Activated CD4-positive, alpha-beta T cell treated with anti-CD3 and anti-CD28 coated beads, Interleukin-2, amount 10 ng/mL, durations not matched to agents 7 days and 5 days (primary cell): ENCODE measurements at places on chromosomes 12 and 14.

DNA sequence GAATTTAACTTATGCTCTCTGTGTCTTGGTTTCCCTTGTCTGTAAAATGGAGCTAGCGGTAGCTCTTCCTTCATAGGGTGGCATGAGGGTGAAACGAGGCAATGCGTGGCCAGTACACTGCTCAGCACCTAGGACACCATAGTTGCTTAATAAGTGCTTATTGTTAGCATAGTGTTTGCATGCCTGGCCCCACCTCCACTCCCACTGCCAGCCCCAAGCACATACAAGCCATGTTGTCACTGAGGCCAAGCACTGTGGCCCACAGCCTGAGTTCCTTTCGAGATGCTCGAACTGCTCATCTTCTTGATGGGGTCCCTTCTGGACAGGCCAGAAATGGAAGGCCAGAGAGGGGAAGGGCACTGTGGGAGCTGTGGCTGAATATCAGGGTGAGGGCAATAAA is 839 bp downstream of the FICD start:
- no peak for DNase-seq

- DNase-seq: no peak
These were observed 336.7 kb upstream of the RPL10L start for GRCh38 chr14:46988312-46988711.

DNA sequence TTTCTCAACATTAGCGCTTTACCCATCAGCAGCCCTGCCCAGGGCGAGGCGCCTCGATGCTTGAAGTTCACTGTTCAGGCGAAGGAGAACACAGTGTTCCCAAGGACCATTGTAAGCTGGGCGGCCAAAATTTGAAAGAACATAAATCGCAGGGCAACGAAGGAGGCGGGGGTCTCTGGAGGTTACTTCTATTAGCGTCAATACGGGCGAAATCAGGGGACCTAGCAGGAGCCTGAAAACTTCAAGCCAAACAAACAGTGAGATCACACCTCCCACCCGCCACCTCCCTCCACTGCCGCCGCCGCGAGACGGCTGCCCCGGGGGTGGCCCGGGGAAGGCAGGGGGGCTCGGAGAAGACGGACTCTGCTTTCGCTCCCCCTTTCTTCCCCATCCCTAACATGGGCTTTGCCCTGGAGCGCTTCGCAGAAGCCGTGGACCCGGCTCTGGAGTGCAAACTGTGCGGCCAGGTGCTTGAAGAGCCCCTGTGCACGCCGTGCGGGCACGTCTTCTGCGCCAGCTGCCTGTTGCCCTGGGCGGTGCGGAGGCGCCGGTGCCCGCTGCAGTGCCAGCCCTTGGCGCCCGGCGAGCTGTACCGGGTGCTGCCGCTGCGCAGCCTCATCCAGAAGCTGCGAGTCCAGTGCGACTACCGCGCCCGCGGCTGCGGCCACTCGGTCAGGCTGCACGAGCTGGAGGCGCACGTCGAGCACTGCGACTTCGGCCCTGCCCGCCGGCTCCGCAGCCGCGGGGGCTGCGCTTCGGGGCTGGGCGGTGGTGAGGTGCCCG is at the start of gene PDZRN4:
Gene PDZRN4 (plus strand): TSS at position 263 of the 783 bp plus-strand sequence.
- DNase-seq: no peak

DNA sequence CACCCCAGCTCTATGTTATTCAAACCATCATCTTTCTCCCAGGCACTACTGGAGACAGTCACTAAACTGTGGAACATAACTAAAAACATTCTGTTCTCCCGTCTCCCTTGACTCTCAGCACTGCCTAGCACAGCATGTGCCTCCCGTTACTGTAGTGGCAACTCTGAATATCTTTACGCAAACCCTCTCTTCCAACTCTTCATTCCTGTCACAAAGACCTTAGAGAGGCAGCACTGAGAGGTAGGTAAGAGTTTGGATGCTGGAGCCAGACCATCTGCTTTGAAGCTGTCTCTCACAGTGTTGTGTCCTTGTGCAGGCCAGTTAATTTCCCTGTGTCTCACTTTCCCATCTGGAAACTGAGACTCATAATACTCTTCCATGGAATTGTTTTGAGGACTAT is 108.1 kb downstream of the DIP2B start:
- no peak for DNase-seq

GRCh38 chr12:10285919-10286318 is 21.8 kb upstream of the KLRD1 start:
- no peak for DNase-seq

DNA sequence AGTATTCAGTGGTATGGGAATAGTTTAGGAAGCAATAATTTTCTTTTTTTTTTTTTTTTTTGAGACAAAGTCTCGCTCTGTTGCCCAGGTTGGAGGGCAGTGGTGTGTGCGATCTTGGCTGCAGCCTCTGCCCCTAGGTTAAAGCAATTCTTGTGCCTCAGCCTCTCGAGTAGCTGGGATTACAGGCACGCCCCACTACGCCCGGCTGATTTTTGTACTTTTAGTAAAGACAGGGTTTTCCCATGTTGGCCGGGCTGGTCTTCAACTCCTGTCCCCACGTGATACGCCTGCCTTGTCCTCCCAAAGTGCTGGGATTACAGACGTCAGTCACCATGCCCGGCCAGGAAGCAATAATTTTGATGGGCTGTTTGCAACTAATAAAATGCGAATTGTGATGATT is 62.1 kb downstream of the ATG14 start:
- no peak for DNase-seq

DNA sequence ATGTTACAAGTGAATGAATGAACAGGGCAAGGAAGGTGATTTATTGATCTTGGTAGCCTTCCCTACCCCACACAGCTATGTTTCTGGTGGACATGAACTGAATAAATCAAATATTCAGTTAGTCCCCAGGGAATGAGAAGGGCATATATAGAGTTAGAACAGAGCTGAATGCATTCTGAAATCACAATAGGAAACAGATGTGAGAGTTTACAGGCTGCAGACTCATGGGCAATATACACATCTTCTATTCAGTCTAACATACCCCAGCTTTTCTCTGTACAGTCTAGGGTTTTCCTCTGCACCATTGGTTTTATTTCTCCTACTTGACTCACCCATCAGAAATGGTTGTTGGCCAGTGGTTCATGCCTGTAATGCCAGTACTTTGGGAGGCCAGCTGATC is 7.3 kb upstream of the STX2 start:
- no peak for DNase-seq

- peak; percentile 35 for DNase-seq
These were observed 135.1 kb downstream of the ERC1 start for GRCh38 chr12:1126091-1126490.

- no peak for DNase-seq
These were observed 50.3 kb downstream of the SLC38A1 start for GRCh38 chr12:46218322-46219095.

GRCh38 chr12:112950701-112951100 is 12.4 kb downstream of the OAS3 start:
- DNase-seq: no peak

- no peak for DNase-seq
These were observed 36.6 kb downstream of the TC2N start for GRCh38 chr14:91830777-91831176.

DNA sequence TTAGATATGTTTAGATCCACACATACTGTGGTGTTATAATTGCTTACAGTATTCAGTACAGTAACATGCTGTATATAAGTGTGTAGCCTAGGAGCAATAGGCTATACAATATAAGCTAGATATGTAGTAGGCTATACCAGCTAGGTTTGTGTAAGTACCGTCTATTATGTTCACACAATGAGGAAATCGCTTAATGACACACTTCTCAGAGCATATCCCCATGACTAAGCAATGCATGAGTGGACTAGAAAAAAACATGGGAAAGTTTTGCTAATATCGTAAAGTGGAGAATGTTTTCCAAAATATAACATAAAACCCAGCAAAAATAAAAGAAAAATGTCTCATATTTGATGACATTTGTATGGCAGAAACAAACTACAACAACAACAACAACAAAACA is 27.3 kb downstream of the AKAP3 start:
- DNase-seq: no peak

DNA sequence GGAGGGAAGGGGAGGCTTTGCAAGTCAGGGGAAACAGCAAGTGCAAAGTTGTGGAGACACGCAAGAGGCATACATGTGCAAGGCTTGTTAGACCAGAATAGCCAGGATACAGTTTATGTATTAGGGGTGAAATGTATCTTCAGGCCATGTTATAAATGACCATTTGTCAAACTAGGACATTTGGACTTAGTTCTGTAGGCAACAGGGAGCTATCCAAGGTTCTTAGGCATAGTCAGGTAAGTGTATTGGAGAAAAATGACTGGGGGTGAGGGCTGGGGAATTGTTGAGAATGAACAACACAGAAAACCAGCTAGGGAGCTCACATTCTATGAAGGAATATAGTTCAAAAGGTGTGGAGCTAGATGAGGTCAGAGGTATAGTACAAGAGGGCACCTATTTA is 42.5 kb downstream of the TPH2 start:
- DNase-seq: no peak

DNA sequence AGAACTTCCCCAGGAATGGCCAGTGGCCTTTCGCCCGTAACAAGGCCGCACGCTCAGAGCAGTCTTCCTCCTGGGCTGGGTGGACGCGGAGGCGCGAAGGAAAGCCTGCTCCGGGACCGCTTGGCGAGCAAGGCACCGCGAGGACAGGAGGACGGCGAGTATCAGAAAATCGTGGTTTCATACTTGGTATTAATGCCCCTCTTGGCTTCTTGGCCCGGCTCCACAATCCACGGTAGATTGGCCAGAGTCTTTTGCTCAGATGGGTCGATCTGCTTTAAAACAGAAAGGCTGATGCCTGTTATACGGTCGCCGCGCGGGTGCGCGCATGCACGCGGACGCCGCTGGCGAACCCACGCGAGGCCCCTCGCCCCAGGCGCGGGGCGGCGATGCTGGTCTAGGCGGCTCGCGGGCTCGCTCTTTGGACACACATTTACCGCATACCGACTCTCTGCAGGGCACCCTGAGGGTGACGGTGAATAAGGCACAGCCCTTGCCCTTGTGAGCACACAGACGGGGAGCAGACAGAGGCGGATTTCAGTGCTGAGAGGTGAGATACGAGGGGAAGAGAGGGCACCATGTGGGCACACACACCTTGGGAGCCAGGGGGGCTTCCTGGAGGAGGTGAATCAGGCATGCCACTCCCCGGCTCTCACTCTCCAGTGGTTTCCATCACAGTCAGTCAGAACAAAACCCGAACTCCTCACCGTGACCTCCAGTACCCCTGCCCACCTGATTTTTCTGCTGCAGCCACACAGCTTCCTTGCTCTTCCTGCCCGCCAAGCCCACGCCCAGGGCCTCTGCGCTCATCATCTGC is 100.7 kb downstream of the APAF1 start:
- DNase-seq: peak; percentile 30

GRCh38 chr12:93191956-93192355 is 185.8 kb upstream of the NUDT4 start:
- DNase-seq: no peak

DNA sequence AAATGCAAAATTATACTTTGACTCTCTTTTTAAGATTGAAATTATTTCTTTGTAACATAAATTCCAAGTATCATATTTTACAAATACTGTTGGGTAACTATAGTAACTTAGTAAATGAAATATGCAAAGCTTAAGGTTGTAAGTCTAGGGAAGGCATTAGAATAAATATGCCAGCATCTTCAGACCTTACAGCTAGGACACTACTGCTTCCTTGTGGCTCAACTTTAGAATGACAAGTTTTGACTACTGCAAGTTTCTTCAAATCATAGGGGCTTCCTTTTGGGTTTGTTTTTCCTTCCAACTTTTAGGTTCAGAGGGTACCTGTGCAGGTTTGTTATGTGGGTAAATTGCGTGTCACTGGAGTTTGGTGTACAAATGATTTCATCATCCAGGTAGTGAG is 17.7 kb upstream of the ANP32D start:
- DNase-seq: no peak

DNA sequence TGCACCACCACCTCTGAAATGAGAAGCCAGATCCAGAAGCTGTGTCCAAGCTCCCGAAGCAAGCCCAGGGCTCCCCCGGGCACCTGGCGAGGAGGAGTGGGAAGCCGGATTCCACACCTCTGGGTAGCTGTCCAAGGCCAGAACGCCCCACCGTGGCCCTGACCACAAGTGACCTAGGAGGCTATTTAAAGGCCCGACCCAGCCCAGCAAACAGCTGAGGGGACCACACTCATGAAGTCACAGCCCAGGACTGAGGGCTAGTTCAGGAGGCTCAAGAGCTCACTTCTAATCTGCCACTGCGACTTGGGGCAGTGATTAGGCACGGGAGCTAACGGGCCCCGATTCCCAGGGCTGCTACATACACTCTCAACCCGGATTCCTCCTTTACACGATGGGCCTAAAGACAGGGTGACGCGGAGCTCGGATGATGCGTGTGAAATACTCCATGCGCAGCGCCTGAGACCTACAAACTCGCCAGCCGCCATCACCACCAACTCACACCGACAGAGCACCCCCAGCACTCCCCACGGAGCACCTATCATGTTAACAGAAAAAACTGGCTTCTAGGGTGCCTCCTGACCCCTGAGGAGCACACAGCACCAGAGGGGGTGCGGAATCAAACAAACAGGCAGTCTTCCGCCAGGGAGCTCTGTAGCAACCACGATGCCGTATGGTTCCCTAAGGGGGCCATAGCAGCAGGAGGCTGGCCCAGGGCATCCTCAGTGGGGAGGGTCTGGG is 84.0 kb upstream of the GPR68 start:
- DNase-seq: no peak

DNA sequence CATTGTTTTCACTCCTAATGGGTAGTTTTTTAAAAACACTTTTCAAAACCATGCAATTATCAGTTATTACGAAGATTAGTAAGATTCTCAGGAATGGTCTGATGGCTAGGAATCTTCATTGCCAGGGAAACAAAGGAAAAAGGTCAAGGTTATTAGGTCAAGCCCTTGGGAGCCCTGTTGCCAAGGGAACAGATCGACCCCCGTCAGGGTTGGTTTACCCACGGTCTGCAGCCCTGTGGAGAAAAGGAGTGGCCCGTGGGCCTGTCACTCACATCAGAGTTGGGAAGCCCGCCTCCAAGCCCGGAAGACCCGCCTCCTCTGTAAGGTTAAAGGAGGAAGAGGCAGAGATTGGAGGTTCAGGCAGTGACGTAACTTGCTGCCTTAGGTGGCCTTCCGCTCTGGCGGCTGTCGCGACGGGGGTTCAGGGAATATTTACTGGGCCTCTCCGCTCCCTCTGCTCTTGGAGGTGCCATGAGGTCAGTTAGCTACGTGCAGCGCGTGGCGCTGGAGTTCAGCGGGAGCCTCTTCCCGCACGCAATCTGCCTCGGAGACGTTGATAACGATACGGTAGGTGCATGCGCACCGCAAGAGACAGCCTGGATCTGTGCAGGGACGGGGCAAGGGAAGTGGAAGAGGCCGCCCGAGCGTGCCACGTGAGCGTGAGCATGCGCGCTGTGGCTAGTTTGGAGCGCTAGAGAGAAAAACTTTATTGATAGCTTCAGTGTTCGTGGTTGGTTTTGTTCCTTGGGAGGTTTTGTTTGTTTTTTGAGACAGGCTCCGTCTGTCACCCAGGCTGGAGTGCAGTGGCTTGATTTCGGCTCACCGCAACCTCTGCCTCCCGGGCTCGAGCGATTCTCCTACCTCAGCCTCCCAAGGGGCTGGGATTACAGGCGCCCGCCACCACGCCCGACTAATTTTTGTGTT is at the start of gene ITFG2:
Gene ITFG2 (plus strand): TSS at position 379 of the 924 bp plus-strand sequence. CDS start 93 bp downstream, at position 472.
- peak; percentile 98 for DNase-seq
